Ecto neural progenitor cell (in vitro differentiated cells): ENCODE measurements at places on chromosomes 2 and 18.

- DNase-seq: no peak
Observed at GRCh38 chr2:182611009-182611408, 105.0 kb upstream of the DNAJC10 start.

DNA sequence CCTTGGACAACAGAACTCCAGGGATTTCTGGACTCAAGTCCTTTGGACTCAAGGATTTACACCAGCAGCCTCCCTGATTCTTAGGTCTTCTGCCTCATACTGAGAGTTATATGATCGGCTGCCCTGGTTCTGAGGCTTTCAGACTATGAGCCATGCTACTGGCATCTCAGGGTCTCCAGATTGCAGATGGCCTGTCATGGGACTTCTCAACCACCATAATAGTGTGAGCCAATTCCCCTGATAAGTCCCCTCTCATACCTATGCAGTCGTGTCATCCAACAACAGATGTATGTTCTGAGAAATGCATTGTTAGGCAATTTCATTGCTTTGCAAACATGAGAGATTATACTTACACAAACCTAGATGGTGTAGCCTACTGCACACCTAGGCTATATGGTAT is 61.4 kb upstream of the MSTN start:
- no peak for DNase-seq

GRCh38 chr2:134399096-134399495 is 145.2 kb downstream of the MGAT5 start:
- no peak for DNase-seq

GRCh38 chr2:142291969-142292368 is 161.2 kb upstream of the LRP1B start:
- no peak for DNase-seq

- DNase-seq: no peak
Observed at GRCh38 chr2:158647436-158648231, 147.5 kb upstream of the DAPL1 start.

DNA sequence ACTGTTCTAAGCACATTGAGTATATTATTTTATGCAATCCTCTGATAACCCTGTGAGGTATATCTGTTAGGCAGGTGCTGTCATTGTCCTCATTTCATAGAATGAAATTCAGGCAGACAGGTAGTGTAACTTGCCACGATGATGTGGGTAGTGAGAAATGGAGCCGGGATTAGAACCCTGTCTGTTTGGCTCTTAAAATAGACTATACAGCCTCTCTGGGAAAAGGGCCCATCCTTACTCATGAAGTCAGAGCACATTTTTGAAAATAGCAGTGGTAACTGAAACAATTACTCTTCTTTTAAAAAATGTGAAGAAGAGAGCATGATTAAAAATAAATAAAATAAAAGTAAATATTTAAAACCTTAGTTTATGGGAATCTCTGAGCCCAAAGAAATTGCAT is 23.0 kb downstream of the FAM171B start:
- DNase-seq: no peak

GRCh38 chr2:46340740-46341420 is 43.7 kb downstream of the EPAS1 start:
- DNase-seq: no peak

- no peak for DNase-seq
Observed at GRCh38 chr2:213228638-213229037, 55.6 kb upstream of the SPAG16 start.

DNA sequence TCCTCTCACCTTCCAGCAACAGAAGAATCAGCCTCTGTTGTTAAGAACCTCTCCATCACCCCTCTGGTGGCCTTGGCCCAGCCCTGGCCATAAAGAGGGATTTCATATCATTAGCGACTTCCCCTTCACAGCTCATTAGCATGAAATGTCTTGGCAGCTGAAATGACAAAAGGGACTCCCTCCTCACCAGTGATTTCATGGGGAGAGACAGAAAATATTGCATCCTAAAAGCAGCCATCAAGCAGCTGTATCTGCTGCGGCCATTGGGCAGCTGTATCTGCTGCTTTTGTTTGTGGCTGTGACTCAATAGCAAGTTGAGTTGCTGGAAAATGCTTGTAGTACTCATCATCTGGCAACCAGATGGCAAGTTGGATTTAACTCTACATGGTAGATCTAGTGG is 105.9 kb upstream of the RMDN2 start:
- DNase-seq: no peak

DNA sequence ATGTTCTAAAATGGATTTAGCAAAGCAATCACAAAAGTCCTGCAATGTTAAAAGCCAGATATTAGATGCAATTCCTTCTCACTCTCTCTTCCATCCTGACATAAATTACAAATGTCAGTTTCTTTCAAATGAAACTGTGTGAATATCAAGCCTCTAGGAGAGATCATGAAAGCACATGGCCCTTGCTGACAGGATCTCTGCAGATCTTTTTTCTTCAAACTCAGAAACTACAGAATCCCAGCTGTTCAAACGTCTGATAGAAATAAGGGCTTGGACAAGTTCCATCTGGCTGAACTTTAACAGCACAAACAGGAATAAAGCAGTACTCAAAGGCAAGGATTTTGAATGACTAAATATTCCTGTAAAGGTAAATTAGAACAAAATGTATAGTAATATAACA is 47.6 kb downstream of the PDE1A start:
- DNase-seq: no peak

DNA sequence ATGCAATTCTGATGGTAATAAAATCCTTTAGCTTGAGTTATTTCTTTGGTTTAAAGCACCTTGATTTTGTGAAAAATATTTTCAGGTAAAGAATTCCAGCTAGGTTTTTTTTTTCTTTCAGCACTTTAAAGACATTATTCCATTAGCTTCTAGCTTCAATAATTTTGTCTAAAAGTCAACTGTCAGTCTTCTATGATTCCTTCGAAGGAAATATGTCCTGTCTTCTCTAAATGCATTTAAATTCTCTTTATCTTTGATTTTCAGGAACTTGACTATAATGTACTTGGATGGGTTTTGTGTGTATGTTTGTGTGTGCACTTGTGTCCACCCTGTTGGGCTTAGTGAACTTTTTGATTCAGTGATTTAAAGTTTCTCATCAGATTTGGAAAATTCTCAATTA is 4.7 kb downstream of the LONRF2 start:
- DNase-seq: no peak

GRCh38 chr2:30823452-30823851 is 16.2 kb upstream of the CAPN13 start:
- DNase-seq: no peak

DNA sequence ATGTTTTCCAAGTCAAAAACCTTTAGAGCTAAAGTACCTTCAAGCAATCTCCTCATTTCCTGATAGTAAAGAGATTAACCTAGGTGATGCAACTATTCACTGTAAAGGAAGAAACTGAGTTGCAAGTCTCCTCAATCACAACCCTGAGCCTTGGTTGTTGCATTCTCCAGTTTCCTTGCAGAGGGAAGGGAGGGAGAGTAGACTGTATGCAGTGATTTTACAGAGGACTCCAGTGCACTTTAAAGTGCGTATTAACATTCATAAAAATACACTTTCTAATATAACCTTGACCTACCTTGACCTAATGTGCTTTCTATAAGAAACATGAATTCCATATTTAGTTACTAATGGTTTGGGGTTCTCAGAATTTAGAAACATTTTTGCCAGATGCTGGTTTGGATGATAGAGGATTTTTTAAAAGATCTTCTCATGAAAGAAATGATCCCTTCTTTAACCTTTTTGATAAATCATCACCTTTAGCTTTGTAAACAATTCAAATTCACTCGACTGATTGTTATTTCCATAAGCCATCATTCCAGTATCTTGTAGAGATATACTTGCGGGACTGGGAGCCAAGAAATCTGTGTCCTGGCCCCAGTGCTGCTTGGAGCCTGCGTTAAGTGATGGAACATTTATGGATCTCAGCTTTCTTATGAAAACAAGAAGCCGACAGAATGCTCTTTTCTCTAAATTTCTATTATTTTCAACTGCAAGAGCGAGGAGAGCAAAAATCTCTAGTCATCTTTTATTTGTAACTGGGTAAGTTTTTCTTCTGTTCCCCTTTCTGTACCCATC is 228.3 kb downstream of the ZNF521 start:
- DNase-seq: no peak

- no peak for DNase-seq
Observed at GRCh38 chr2:88897715-88898114, 206.2 kb downstream of the RPIA start.

DNA sequence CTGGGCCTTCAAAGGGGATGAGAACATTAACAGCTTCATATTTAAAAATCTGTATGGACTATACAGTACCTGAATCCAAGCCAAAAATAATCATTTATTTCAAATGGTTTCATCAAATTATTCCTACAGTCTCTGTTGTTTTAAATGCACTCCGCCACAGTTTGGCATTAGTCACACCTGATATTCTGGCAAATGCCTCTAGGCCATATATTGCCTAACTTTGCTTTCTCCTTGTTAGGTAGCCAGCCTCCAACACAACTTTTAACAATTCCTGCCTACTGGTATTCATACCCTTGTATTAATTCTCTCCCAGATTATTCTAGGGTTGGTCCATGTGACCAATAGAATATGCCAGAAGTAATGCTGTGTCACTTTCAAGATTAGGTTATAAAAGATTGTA is 146.6 kb upstream of the FANCL start:
- DNase-seq: no peak

GRCh38 chr18:2197946-2198345 is 373.4 kb downstream of the METTL4 start:
- no peak for DNase-seq

DNA sequence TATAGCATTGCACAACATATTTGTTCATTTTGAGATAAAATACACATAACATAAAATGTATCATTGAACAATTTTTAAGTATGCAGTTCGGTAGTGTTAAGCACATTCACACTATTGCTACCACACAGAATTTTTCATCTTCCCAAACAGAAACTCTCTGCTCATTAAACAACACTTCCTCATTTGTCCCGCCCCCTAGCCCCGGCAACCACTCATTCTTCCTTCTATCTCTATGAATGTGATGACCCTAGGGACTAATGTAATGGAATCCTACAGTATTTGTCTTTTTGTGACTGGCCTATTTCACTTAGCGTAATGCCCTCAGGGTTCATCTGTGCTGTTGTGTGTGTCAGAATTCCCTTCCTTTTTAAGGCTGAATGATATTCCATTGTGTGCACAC is 95.4 kb downstream of the TSHZ1 start:
- no peak for DNase-seq

DNA sequence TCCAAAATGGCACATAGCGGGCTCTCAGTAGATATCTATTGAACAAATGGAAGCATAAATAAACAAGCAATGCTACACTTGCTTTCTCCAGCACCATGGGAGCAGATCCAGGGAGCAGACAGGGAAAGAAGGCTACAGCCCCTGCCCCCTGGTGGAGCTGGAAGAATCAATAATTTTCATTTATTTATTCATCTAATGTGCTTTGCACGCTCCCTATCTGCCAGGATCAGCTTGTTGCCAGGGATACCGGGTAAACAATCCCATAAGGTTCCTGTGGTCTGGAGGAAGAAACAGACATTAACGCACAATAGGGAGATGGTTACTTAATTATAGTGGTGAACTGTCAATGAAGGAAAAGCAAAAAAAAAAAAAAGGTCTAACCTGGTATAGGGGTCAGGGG is 40.1 kb upstream of the CLASP1 start:
- DNase-seq: no peak

- DNase-seq: no peak
Observed at GRCh38 chr2:218145124-218145523, 19.3 kb downstream of the CXCR2 start.

DNA sequence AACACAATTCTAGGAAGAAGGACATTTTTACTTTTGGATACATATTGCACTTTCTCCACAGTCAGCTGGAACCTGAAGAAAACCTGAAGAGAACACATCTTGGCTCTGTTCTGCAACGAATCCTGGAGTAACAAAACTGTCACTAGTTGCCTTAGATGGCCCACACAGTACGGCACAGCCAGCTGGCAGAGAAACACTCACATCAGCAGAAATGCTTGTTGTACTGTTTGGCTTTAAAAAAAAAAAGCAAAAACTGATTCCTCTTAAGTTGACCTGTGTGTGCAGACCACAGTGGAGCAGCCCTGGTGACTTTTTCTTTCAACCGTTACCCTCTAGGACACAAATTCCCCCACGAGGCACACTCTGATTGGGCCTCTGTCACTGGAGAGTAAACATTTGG is 152.3 kb upstream of the TWIST2 start:
- peak; percentile 13 for DNase-seq

DNA sequence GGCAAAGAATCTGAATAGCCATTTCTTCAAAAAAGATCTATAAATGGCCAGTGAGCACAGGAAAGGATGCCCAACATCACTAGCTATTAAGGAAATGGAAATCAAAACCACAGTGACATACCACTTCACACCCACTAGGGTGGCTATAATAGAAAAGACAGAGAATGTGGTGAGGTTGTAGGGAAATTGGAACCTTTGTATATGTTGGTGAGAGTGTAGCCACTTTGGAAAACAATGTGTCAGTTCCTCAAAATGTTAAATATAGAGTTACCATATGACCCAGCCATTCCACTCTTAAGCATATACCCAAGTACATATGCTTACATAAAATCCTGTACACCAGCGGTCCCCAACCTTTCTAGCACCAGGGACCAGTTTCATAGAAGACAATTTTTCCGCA is 152.8 kb downstream of the SMAD2 start:
- DNase-seq: no peak

- no peak for DNase-seq
Observed at GRCh38 chr2:10123281-10123680, 742 bp downstream of the RRM2 start.

DNA sequence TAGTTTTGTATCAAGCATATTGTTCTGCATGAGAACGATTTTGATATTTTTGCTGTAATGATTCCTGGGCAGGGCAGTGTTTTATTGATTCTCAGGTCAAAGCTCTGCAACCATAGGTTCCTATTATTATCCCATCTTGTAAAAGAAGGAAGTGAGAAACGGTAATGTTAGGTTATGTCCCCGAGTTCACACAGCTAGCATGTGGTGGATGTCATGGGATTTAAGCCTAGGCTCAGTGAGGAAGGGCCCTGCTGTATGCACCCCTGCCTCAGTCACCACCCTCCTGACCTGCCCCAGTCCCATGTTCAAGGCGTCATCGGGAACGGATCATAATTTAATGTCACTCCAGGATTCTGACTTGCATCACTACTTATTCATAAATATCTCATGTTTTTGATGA is 10.7 kb downstream of the ACP1 start:
- no peak for DNase-seq

DNA sequence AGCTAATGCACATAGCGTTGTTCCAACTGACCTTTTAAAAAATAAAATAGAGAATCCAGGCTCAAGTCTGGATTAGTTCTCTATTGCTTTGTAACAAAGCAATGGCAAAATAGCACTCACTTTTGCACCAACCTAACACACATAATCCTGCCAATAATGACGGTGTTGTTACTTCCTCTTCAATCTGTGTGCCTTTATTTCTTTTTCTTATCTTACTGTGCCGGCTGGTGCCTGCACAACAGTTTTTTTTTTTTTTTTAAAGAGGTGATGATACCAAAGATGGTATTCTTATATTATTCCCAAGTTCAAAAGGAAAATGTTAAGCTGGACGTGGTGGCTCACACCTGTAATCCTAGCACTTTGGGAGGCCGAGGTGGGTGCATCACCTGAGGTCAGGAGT is 3.4 kb downstream of the PLB1 start:
- DNase-seq: no peak
